ENCODE measurements at places on chromosomes 11 and 22. TPM values are rescaled to one million over a fixed set of nuclear protein-coding genes. Genes with fewer than 3 reads are reported as not detected.

GRCh38 chr11:102234779-102235439 is 82.4 kb upstream of the BIRC3 start:
- H3K4me3 ChIP-seq: no peak overlapping the region
- no peaks in the 10 kb centered on the region for H3K36me3 ChIP-seq
- peaks cover 19% of the 10 kb centered on the region for H3K27me3 ChIP-seq
- H3K27ac ChIP-seq: no peak overlapping the region

DNA sequence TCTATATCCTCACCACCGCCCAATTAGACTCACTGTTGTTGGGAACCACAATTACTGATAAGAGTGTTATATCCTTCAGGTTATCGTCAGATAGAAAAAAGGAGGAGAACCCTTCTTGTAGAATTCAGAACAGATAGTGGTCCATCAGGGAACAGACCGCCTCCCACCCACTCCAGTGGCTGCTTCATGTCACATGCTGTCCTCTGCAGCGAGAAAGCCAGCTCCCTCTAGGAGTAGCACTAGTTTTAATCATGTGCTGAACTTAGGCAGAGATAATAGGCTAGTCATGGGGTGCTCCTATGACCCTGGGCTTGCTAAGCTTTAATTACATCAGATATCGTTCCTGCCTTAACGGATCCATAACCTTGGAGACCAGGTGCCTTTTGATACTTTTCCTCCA is 51.5 kb upstream of the RAB1B start:
- H3K4me1 ChIP-seq: no peaks in the 10 kb centered on the region
- H3K4me3 ChIP-seq: no peak overlapping the region
- no peaks in the 10 kb centered on the region for H3K27me3 ChIP-seq

DNA sequence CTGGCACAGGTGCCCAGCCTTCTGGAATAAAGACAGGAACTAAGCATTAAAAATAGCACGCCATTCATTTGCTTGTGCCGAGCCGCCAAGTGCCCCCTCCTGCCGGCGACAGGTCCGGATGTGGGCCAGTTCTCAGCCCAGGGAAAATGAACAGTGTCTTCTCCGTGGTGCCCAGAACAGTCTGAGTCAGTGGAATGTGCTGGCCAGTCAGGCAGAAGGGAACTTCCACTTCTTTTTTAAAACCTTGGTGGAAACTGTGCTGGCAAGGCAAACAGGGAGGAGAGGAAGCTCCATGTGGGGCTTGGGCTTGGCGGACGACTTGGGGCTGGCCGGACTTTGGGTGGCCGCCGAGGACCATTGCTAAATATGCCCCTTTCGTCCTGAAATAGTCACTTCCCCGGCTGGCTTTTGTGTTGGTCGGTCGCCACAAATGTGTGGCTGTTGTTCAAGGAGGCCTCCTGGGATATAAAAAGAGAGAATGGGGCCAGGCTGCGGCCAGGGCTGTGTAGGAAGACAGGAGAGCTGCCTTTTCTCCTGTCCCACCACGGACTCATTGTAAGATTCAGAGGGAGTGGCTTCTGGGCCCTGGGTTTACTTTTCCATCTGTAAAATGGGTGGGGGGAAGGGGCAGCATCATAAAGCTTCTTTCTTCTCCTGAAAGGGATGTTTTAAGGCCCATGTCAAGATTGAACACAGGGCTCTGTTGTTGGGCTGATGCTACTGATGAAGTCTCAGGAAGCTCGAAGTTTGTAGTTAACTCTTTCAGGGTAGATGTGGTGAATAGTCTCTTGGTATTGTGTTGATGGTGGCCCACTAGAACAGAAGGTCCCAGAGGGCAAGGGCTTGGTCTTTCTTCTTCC is 101.0 kb downstream of the PTPRJ start:
- no peak overlapping the region for H3K4me3 ChIP-seq
- peaks cover 10% of the 10 kb centered on the region for H3K36me3 ChIP-seq
- peaks cover 26% of the 10 kb centered on the region for H3K4me1 ChIP-seq

DNA sequence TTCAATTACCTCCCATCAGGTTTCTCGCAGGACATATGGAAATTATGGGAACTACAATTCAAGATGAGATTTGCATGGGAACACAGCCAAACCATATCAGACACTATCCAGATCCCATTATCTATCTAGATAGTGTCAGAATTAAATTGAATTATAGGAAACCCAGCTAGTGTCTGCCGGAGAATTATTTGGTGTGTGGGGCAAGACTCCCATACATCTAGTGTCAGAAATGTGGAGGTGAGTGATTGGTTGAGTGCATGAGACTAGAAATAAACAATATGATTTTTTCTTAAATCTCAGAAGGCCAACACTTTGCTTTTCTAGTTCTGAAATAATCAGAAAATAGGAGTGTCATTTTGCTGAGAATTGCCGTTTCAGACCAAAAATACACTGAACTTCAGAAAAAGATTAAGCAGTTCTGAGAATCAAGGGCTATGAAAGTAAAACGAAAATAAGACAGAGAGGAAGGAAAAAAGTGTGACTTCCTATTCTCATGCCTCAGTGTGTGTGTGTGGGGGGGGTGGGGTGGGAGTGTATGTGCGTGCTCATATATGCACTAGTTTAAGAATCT is 21.3 kb downstream of the CASP12 start:
- peak; percentile 24 for DNase-seq
- peaks cover 18% of the 10 kb centered on the region for H3K4me1 ChIP-seq
- H3K36me3 ChIP-seq: no peaks in the 10 kb centered on the region
- H3K27ac ChIP-seq: peak overlapping the region; percentile 76
- H3K27me3 ChIP-seq: no peaks in the 10 kb centered on the region

Gene PYGM
- total RNA-seq: 10.9 TPM

GRCh38 chr11:76744186-76745043 is 38.7 kb upstream of the TSKU start:
- H3K4me3 ChIP-seq: no peak overlapping the region
- no peak for DNase-seq

- H3K27me3 ChIP-seq: no peaks in the 10 kb centered on the region
- H3K4me3 ChIP-seq: no peak overlapping the region
- H3K27ac ChIP-seq: no peak overlapping the region
- H3K36me3 ChIP-seq: no peaks in the 10 kb centered on the region
- no peak for DNase-seq
Measured at GRCh38 chr11:9761441-9761945, 97.6 kb downstream of the SWAP70 start.

DNA sequence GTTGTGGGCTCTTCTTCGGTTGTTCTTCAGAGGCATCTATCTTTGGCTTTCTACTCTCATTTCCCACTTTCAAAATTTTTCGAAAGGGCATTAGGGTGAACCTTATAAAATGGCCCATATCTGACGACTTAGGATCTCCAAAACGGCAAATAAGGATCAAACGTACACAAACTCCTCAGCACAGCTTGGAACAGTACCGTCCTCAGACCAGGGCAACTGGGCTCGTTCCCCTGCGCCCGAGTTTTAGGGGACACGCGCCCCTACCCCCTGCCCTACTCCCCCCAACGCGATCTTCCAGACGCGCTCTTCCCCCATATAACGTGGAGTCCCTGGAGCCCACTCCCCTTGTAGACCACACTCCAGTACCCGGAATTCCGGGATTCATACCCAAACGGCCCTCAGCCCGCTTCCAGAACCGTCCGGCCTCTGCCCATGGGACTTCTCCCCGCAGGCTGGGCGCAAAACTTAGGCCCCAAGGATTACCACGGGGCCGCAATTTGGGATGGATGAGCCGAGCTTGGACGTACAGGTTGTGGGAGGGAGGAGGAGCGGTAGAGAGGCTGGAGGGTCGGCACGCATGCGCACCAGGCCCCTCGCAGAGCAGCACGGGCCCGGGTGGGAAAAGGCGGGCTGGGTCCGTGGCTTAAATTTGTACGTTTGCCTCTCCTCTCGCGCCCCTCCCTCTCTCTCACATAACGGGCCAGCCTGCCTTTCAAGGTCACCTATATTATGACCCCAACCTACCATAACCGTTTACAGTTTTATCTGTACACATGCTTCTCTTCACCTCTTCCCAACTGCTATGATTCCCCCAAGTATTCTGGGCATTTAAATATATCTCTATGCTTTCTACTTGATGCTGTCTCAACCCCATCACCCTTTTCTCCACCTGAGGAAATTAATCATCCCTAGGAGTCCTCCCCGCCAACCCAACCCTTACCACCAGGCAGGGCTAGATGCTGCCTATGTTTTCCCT is 3.4 kb downstream of the CCDC89 start:
- H3K4me3 ChIP-seq: peak overlapping the region; percentile 51
- H3K27ac ChIP-seq: no peak overlapping the region
- H3K27me3 ChIP-seq: peaks cover 26% of the 10 kb centered on the region
- no peaks in the 10 kb centered on the region for H3K36me3 ChIP-seq

GRCh38 chr11:35390737-35391682 is 28.3 kb downstream of the SLC1A2 start:
- H3K4me3 ChIP-seq: no peak overlapping the region
- no peak overlapping the region for H3K27ac ChIP-seq
- peaks cover 14% of the 10 kb centered on the region for H3K4me1 ChIP-seq
- DNase-seq: no peak

GRCh38 chr11:91047882-91048281 is 825.0 kb upstream of the CHORDC1 start:
- H3K36me3 ChIP-seq: no peaks in the 10 kb centered on the region
- H3K4me1 ChIP-seq: no peaks in the 10 kb centered on the region
- no peaks in the 10 kb centered on the region for H3K27me3 ChIP-seq

Gene ASCL3
- total RNA-seq: not detected

- no peak overlapping the region for H3K4me3 ChIP-seq
- no peak for DNase-seq
Measured at GRCh38 chr11:73894725-73895335, 18.0 kb downstream of the PAAF1 start.

DNA sequence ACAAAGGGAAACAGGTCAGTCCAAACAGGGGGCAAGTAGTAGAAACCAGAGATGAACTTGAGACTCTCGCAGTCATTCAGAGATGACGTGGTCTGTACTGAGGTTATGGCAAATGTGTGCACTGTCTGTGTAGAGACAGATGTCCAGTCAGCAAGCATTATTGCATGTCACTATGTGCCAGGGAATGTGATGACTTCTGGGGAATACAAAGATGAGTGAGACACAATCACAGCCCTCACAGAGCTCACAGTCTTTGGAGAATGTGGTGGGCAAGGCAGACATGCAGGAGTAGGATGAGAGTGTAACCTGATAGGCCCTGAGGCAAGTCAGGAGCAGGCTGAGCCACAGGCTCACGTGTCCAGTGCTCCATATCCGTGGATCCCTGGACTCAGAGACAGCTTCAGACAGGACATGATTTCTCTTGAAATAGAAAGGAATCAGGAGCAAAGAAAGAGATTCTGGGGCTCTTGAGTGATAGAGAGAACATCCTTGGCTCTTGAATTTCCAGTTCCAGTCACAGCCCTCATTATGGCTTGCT is 550.7 kb downstream of the ETS1 start:
- peaks cover 65% of the 10 kb centered on the region for H3K4me1 ChIP-seq
- peak overlapping the region; percentile 78 for H3K4me3 ChIP-seq
- no peaks in the 10 kb centered on the region for H3K36me3 ChIP-seq
- DNase-seq: no peak
- H3K27ac ChIP-seq: peak overlapping the region; percentile 73

GRCh38 chr11:86278226-86278625 is 23.8 kb upstream of the HIKESHI start:
- no peak overlapping the region for H3K27ac ChIP-seq

Gene UBQLNL
- total RNA-seq: 0.32 TPM

Gene DKK3
- total RNA-seq: not detected

GRCh38 chr11:94077552-94078293 is 50.9 kb upstream of the PANX1 start:
- no peak overlapping the region for H3K4me3 ChIP-seq
- no peaks in the 10 kb centered on the region for H3K36me3 ChIP-seq
- no peaks in the 10 kb centered on the region for H3K4me1 ChIP-seq
- peaks cover 2% of the 10 kb centered on the region for H3K27me3 ChIP-seq
- no peak for DNase-seq
- H3K27ac ChIP-seq: no peak overlapping the region

DNA sequence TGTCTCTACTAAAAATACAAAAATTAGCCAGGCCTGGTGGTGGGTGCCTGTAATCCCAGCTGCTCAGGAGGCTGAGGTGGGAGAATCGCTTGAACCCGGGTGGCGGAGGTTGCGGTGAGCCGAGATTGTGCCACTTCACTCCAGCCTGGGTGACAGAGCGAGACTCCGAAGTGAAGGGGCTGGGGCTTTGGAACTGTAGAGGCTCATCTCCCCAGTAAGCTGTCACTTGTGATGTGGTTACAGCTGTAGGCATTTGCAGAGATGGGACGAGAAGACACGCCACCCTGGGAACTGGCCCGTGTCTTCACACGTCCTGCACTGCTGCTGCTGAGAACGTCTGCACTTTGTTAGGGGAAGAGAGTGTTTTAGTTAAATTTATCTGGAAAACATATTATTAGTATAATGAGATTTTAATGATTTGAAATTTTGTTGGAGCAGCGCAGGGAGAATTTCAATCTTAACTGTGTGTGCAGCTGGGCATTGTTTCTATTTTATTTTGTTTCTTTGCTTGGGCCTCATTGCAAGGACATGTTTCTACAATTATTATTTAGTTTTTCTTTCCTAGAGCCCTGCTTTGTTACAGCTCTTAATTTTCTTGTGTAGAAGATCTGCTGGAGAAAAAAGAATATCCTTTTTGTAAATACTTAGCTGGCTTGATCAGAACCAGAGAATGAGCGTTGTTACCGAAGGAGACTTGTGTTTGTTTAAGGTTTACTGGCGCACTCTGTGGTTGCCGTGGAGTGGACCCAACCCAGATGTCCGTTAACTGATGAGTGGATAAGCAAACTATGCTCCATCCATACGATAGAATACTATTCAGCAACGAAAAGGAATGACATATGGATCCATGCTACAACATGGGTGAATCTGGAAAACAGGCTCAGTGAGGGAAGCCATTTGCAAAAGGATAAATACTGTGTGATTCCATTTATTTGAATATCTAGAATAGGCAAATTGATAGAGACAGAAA is 18.4 kb downstream of the PARVB start:
- H3K36me3 ChIP-seq: no peaks in the 10 kb centered on the region
- no peak overlapping the region for H3K4me3 ChIP-seq
- no peak for DNase-seq
- no peaks in the 10 kb centered on the region for H3K4me1 ChIP-seq
- no peak overlapping the region for H3K27ac ChIP-seq
- no peaks in the 10 kb centered on the region for H3K27me3 ChIP-seq

GRCh38 chr11:121042296-121042695 is 18.4 kb downstream of the TBCEL start:
- H3K4me3 ChIP-seq: no peak overlapping the region
- H3K27me3 ChIP-seq: no peaks in the 10 kb centered on the region
- H3K27ac ChIP-seq: no peak overlapping the region
- DNase-seq: no peak
- no peaks in the 10 kb centered on the region for H3K4me1 ChIP-seq

Gene NLRP14
- not detected for total RNA-seq

DNA sequence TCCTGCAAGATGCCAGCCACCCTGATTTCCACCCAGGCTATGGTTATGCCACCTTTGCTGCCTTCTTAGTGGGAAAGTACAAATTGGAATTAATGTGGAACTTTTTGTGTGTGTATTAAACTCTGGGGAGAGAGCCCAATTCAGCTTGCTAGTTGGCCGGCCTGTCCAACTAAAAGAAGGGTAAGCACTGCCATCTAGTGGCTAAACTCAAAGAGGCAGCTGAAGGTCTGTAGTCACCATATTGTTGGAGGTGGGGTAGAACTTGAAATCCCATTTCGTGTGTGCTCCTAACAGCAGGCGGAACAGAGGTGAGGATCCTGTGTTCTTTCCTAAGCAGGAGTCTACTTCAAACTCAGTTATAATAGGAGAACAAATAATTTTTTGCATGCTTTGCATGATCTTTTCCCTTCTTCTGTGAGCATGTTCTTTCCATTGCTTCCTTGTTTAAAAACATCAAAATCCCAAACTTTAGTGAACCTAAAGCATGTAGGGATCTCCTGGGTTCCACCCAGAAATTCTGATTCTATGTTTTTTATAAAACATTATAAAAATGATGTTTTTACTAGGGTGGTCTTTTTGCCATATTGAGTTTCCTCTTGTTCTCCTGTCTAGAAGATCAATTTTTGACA is 138.8 kb upstream of the SORL1-AS1 start:
- H3K27me3 ChIP-seq: no peaks in the 10 kb centered on the region
- no peak overlapping the region for H3K4me3 ChIP-seq
- H3K36me3 ChIP-seq: peaks cover 99% of the 10 kb centered on the region
- DNase-seq: peak; percentile 77
